GM12892 (cell line): ENCODE measurements at places on chromosomes 5 and 9.

DNA sequence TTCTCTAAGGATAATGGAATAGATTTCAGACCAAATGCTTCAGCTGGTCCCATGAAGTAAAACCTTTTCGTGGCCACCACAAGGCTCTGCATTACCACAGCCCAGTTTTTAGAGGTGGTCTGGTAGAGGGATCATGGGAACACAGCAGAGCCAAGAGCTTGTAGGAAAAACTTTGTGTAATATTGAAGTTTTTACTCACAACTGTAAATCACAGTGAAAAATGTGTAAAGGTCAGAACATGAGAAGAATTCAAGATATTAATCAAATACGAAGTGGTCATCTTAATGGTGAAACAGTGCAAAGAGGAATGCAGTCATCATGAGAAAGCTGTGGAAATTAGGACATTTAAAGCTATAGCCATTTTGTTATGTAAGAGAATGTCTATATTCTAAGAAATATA, 197.5 kb downstream of the NPR3 start:
- DNase-seq = no peak

DNA sequence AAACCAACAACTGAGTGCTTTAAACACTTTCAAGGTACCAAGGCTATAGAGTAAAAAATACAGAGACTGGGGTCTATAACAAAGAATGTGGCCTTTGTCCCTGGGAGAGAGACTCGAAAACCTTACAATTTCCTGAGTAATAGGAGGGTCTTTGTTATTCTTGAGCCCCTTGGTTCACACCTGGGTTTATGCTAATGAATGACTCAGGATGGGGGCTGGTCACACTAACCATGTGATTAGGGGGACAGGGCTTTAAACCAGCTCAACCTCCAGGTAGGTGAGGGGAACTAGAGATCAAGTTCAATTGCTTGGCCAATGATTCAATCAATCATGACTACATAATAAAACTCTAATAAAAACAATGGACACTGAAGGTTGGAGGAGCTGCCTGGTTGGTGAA, 50.2 kb downstream of the PLPP1 start:
- no peak for DNase-seq

GRCh38 chr9:70588381-70588780, 173.9 kb upstream of the KLF9 start:
- no peak for DNase-seq

GRCh38 chr5:156526081-156526925, 199.3 kb downstream of the SGCD start:
- no peak for DNase-seq

DNA sequence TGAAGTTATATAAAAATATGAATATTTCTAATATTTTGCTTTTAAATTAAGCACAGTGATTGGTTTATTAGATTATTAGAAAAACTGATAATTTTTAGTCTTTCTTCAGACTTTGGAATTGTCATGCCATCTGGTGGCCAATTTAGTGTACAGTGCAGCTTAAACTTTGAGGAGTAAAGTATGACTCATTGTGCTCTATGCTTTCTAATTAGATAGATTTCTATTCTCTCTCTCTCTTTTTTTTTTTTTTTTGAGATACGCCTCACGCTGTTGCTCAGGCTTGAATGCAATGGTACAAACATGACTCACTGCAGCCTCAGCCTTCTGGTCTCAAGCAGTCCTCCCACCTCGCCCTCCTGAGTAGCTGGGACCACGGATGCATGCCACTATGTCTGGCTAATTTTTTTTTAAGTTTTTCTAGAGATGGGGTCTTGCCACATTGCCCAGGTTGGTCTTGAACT, 42.1 kb upstream of the GPR21 start:
- DNase-seq = no peak

- DNase-seq = no peak
Measured at GRCh38 chr9:32877639-32878217, 94.4 kb downstream of the TMEM215 start.

DNA sequence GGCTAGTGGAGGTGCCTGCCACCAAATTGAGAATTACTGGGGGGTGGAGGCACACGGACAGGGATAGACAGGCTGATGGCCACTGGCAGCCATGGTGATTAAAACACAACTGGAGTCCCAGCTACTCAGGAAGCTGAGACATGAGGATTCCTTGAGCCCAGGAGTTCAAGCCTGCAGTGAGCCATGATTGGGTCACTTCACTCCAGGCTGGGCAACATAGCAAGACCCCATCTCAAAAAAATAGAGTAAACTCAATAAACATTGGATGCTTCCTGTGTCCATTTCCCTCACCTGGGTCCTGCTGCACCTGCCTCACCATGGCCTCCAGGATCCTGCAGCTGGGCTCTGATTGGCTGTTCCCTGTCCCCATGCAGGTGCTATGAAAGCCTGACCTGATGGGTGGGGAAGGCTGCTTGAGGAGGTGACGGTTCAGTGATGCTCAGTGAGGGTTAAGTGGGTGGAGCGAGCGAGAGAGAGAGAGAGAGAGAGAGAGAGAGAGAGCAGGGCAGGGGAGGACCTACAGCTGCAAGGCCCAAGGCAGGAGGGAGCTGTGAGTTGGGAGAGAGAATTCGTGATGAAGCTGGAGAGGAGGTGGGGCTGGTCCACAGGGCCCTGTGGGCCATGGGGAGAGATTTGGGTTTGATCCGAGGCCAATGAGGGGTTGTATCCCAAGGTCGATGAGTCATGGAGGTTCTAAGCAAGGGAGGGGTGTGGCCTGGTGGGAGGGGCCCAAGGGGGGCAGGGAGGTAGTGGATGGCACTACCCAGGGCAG, 36.7 kb upstream of the FUBP3 start:
- DNase-seq = no peak

DNA sequence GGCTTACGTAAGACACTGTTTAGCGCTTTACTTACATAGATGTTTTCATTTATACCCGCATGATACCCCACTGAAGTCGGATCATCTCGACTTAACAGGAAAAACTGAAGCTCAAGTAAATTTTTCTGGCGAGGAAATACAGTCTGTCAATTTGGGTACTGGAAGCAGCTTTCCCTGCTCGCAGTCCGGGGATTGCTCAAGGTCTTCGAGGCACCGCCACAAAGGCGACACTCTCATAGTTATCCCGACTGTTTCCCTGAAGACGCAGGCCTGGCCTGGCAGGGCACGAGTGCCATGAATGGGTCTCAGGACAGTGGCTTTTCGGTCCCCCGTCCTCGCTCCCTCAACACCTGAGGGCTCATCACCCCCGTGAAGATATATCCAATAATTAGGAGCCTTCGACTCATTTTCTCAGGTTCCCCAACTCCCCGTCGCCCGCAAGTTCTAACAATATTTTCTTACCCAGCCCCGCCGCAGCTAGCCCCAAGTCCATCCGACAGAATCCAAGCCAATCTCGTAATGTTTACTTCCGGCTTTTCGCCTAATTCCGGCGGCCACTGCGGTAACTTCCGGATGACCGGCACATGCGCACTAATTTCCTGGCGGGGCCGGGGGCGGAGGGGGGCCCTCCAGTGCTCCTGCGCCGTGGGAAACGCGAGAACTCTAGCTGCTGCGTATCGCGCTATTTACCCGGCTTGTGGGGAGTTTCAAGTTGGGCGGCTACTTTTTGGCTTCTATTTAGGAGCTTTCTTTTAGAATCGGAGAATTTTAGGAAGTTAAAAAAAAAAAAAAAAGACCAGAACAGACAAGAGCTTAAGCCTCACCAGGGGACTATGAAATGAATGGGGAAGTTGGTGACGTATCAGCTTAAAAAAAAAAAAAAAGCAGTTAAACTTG, at the start of gene SLU7:
Gene SLU7, minus strand, starts transcription at position 521 of the 897 bp plus-strand sequence. CDS start 3,787 bp downstream, outside the sequence.
- DNase-seq = peak; percentile 70

DNA sequence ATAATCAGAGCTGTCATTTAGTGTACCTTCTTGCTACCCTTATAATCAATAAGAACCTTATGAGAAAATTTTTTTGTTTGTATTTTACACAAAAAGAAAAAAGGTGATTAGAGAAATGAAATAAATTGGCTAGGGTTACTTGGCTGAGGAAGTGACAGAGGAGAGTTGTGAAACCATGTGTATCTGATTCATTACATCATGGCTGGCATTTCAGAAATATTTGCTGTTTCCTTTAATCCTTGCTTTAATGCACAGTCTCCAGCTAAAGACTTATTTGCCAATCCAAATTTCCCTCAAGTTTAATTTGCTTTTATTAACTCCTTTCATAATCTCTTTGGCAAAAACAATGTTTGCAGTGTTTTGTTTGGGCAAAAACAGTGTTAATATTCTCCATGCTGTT, 543.1 kb downstream of the KIF4B start:
- DNase-seq = no peak
